ENCODE measurements at places on chromosomes 11 and 22.

DNA sequence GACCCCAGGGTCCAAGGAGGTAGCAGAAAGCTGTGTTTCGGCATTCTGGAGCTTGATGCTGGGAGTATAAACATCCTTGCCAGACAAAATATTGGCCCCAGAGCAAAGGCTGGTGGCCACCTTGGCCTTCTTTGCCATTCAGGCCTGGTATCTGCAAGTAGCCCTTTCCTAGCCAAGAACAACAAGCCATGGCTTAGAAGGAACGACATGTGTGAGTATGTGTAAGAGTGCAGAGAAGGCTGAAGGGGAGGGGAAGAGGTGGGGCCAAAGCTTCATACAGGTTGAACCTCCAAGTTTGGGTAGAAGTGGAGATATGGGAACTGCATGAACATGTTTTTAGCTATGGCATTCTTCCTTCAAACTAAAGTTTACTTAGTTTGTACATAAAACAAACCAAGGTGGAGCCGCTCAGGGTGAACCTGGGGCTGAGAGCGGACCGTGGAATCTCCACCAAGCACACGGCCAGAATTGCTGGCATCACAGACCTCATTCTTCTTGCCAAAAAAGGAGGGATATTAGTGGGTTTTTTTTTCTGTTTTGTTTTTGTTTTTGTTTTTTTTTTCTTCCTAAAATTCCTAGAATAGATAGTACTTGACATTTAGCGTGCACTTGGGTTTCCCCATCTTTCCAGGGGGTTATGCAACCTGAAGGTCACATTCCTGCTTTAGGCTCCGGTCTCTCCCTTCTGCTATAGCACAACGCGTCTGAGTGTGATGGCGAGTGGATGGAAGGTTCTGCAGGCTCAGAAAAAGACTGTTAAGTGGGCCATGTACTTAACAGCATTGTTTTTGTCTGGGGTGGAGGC lies 70.9 kb downstream of the ADAMTS15 start:
- DNase-seq = no peak

DNA sequence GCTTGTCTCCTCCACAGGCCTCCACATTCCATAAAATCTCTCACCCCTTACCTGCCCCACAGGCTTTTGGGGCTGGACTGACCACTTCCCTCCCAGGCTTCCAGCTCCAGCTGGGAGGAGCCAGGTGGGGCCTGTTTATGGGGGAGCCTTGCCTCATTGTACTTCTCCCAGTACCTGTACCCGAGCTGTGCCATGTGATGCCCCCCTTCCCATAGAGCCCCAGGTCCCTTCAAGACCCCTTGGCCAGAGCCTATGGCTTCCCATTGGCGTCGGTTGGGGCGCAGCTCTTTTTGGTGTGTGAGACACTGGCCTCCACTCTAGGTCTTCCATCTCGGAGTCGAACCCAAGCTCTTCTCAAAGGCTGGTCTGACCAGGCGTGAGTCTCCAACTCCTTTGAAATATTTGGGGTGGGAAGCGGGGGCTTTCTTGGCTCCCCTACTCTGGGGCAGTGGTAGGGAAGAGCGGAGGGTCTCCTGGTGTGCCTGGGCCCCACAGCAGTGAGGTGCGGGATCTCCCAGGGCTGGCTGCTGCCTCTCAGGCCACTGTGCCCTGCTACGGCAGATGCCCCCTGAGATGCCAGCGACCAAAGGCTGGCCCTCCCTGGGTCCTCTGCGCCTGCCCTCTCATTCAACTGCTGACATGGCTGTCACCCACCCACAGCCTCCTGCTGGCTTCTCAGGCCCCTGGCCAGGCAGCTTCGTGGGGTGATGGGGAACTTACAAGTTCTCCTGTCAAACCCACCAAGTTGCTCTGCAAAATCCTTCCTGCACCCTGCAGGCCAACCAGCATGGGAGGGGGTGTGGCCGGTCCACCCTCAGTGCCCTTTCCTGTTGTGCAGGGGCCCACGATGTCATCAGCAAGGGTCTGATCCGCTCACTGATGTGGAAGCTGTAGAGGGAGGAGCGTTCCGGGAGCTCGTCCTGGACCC lies 25.7 kb downstream of the DRICH1 start:
- DNase-seq = no peak

DNA sequence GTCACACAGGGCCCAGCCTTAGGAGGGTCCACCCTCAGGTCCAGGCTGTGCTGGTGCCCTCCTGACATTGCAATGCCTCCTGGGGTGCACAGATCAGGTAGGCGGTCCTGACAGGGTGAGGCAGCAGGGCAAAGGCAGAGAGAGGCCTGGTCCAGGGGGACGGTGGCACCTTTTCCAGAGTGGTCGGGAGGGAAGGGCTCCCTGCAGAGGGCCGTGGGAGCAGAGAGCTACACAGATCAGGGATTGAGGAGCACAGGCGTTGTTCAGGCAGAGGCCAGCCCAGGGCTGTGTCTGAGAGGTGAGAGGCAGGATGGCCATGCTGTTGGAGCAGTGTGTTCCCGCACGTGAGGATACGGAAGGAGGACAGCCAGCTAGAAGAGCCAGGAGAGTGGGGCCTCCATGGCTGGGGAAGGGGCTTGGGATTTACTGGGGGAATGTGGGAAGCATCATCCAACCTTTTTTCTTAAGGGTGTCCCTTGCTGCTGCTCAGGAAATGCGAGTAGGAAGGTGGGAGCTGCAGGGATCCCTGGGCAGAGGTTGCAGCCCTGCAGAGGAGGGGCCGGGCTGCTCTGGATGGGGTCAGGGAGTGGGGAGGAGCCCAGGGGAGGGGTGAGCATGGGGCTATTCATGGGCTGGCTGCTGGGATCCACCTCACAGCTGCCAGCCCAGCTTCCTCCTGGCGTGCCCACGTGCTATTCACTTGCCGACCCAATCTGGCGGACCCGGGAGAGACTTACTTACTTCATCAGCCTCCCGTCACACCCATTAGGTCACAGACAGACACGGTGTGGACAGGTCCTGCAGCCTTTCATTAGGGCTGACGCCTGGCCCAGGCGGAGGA lies 1516.4 kb downstream of the TBC1D22A start:
- DNase-seq = no peak

DNA sequence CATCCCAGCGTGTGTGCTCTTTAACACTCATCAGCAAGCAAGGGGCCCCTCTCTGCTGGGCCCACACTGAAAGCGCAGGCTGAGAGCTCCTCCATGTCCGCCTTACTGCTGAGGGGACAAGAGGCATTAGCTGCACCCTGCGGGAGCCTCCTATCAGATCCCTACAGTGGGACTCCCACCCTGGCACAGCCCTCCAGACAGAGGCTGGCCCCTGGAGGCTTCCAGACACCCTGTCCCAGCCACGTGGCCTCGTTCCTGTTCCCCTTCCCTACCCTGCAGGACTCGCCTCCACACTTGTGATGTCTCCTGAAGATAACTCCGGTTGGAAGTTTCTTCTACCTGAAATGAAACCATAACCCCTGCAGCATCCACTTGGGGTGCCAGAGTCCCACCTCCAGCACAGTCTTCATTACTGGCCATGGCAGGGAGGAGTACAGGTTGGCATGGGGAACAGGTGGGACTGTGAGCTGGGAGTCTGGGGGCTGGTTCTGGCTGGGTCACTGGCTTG lies 5.0 kb upstream of the SH3BP1 start:
- no peak for DNase-seq

GRCh38 chr11:95092549-95093324 lies 3.1 kb downstream of the ENDOD1 start:
- no peak for DNase-seq

- no peak for DNase-seq
Observed at GRCh38 chr11:63243533-63243932, at the start of gene SLC22A25. TSS of gene SLC22A25 (minus strand) at chr11:63243599. CDS start at chr11:63229652, 13,947 bp downstream.

DNA sequence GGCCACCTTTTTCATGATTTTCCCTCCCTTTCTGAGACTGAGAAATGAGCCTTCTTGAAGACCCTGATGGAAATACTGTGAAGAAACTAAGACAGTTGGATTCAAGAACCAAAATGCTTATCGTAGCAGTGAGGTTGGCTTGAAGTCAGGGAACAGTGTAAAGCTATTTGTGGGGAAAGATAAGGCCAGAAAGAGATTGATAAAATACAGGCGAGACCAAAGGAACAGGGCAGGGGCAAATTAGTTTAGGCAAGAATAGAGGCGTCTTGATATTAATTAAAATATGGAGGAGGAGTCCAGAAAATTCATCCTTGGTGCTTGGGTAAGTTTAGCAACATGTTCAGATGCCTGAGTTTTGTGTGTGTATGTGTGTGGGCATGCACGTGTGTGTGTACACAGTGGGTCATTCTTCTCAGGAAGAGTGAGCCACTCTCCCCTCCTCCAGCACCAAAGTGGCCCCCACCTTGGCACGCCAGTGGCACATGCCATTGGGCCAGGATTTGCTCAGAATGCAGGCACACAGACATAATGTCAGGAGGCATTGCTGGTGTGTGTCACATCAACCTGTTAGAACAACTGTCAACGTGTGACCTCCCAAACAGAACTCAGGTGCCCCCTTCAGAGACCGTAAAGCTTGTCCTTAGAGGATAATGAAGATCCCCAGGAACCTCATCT lies 3.9 kb upstream of the EHF start:
- DNase-seq = no peak

GRCh38 chr22:25360411-25360810 lies 141.0 kb downstream of the CRYBB2 start:
- no peak for DNase-seq

DNA sequence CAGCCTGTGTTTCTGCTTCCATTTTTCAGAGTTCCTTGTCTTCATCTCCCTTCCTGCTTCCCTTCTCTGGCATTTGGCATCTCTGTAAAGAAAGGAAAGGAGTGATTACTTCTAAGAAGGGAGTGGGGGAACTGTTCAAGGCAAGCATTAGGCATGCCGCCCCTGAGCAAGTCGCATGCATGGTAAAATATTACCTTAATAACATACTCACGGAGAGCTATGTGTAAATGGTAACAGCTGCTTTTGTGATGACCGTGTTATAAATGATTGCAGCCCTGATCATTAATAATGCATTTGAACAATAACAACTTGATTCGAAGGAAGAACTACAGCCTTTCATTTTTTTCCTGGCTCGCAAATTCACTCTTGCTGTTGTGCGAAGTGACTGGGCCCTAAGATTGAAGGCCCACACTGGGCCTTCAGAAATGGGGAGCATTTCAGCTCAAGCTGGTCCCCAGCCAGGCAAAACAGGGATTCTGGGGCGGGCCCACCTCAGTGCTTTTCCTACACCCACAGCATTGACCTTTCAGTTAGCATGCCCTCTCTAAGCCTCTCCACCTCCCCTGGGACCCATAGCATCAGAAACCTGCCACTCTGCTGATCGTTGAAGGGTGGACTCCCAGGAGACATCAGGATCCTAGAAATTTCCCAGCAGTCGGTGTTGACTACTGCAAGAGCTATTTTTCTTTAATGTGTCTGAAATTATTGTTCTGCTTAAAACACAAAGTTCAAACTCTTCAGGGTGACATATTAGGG lies 263.0 kb upstream of the CADM1 start:
- DNase-seq = no peak

DNA sequence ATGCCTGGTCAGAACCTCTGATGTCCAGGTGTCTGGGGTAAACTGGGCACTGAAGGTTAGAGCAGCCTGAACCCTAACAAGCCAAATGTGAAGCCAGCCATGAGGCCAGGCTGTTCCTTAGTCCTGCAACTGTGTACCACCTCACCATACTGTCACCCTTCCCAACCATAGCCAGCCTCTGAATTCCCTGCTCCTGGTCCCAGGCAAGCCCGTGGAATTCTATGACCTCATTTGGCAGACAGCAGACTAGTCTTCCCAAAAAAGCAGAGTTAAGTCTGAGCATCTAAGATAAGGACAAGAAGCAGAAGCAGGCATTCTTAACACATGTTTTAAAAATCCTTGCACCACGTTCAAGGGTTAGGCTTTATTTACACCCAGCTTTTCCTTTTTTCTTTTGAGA lies 134.8 kb downstream of the C11orf58 start:
- DNase-seq = no peak

GRCh38 chr11:98979205-98979604 lies 41.5 kb upstream of the CNTN5 start:
- DNase-seq = no peak

- no peak for DNase-seq
Observed at GRCh38 chr11:120798854-120799253, 225.0 kb upstream of the TBCEL start.

DNA sequence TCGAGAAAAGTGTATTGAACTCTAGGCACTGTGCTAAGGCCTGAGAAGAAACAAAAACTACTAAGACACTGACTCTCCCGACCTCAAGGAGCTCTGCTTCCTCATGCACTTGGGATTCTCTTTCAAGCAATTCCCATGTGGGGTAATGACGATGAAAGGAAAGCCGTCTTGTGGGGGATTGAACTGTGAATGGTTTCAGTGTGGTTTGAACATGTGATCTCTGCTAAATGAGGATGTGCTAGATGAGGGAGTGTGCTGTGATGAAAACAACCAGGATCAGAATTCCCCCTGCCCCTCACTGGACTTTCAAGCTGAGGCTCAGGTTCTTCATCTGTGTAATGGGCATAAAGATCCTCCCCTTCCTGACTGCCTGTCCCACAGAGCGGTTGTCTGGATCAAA lies 74.9 kb downstream of the DEPDC5 start:
- DNase-seq = no peak

DNA sequence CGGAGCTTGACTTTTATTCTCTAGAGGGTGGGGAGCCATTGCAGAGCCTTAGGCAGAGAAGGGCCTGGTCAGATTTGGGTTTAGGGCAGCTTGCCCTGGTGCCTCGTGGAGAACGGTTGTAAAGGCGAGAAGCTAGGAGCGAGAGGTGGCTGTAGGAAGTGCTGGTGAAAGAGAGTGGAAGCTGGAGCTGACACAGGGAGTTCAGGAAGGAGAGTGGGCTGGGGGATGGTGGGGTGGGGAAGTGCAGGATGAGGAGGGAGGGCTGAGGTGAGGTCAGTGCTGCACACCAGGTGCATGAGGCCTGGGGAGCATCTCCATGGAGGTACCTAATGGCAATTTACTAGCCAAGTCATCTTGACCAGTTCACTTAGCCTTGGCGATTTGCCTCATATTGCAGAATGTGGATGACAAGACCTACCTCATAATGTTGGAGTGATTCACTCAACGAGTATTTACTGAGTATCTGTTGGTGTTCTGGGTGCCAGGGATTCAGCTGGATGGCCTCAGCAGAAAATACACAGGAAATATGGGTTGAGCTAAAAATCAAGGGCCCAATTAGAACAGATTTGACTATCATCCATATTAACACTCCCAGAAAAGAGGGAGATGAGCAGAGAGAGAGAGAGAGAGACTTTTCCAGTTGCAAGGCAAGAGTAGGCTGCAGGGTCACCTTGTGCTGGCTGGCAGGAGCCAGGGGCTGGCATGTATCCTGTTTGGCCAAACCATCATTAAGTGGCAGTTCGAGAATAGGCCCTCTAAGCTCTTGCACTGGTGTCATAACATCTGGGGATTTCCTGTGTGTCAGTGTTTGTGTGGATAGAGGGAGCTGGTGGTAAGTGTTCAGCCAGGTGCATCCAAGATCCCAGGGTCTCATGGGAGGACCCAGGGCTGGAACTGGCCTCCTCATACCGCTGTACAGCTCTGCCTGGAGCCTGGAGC lies 44.4 kb upstream of the CLDN5 start:
- DNase-seq = no peak

All from hippocampal formation (tissue), 2 donors.